D721Med (cell line): ENCODE measurements at places on chromosomes 12 and 14.

GRCh38 chr12:79933532-79934264 is 1.2 kb downstream of the PPP1R12A start:
- no peak for DNase-seq

GRCh38 chr12:124730455-124730932 is 133.2 kb downstream of the SCARB1 start:
- no peak for DNase-seq

GRCh38 chr12:6888360-6888759 is 15.3 kb upstream of the SPSB2 start:
- no peak for DNase-seq

GRCh38 chr12:42539696-42540095 is 49.9 kb downstream of the PRICKLE1 start:
- no peak for DNase-seq

- DNase-seq, result no peak
Observed at GRCh38 chr14:69696204-69696527, 70.8 kb upstream of the SRSF5 start.

DNA sequence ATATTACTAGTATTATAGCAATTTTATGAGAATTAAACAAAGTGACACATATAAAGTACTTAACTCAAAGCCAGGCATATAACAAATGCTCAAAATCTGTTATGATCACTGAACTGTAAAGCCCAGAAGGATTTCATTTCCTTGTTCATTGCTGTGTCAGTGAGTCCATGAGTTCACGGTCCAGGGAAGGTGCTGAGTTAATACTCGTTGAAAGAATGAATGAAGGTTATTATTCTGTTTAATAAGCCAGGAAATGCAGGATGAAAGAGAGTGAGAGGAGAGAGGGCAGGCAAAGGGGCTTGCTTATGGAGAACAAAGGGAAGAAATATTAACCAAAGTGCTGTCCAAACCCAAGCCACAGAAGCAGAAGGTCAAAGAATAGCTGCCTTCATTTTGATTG is 40.2 kb upstream of the NT5DC3 start:
- no peak for DNase-seq

DNA sequence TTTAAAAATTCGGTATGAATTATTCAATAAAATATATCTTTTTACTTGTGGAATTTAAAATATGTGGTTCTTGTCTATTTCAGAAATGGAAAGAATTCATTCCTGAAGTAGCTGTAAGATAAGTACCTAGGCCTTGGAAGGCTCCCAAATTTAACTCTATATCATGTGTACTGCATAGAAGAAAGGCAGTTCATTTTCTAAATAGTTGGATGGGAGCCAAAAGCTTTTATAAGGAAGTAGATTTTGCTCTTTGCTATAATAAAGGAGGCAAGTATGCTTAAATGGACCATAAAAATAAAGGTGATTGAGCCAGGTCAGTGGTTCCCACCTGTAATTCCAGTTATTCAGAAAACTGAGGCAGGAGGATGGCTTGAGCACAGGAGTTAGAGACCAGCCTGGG is 187.5 kb downstream of the ATXN7L3B start:
- DNase-seq, result no peak

DNA sequence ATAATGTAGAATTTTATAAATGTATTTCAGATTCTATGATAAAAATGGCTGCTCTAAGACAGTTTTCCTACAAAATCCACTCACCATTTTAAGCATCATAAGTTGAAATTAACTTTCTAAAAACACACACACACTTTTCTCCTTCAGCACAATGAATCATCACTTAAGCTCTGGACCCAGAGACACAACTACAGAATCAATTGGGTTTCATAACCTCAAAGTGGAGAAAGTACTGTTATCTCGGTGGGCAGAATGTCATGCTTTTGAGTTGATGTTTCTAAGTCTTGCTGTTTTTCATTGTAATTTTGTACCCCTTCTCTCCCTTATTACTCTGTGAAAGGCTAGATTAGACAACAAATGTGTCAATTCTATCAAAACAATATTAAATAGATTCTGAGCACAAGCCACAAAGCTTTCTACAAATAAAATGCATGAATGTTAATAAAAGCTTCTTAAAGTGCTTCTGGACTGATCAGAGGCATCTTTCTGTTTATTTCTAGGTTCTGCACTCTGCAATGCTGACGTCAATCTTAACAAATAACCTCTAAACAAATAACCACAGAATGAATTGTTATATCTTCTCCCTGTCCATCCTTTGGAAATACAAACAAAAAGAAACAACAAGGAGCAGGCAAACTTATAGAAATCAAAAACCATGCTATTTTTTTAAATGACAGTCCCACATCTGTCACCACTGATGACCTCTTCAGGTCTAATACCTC is 8.2 kb downstream of the IPO8 start:
- no peak for DNase-seq

- DNase-seq, result no peak
Observed at GRCh38 chr12:131565267-131566015, 145.4 kb upstream of the SFSWAP start.

DNA sequence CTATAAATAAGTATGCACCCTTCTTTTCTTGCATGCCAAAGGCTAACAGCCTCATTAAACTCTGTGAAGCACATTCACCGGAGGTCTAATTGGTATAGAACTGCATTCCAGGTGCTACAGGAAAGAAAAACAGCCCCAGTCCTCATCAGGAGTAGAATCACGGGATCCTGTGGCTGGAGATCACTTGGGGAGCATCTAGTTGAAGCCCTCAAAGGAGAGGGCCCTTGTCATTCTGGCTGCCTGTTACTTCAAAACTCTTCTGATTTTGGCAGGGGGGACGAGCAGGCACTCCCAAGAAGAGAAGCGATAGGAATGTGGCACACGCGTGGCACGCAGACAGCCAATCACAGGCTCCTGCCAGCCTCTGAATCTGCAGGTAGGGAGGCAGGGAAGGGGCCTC is 154.4 kb downstream of the TTC7B start:
- DNase-seq, result no peak

- DNase-seq, result no peak
Observed at GRCh38 chr14:106134886-106135285, 608.5 kb downstream of the TMEM121 start.

DNA sequence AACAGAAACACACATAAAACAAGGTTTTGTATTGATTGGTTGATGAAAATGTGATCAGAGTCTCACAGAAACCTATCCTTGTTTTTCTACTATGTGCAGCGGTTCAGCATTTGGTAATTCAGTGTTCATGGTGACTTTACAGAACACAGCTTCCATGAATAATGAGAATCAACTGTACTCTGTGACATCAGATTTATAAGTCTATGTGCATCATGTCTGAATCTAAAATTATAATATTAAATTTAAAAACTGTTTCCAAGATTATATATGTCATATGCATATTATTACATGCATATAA is 104.3 kb downstream of the SLC16A7 start:
- no peak for DNase-seq

- no peak for DNase-seq
Observed at GRCh38 chr14:68734231-68734732, 58.6 kb downstream of the ZFP36L1 start.

GRCh38 chr14:91918186-91918883 is 29.2 kb downstream of the FBLN5 start:
- DNase-seq, result no peak

- DNase-seq, result no peak
Observed at GRCh38 chr12:29769162-29769858, 14.4 kb downstream of the TMTC1 start.

GRCh38 chr14:59428581-59429012 is 36.6 kb downstream of the GPR135 start:
- DNase-seq, result no peak

GRCh38 chr12:132461526-132461925 is 28.4 kb upstream of the FBRSL1 start:
- DNase-seq, result no peak

DNA sequence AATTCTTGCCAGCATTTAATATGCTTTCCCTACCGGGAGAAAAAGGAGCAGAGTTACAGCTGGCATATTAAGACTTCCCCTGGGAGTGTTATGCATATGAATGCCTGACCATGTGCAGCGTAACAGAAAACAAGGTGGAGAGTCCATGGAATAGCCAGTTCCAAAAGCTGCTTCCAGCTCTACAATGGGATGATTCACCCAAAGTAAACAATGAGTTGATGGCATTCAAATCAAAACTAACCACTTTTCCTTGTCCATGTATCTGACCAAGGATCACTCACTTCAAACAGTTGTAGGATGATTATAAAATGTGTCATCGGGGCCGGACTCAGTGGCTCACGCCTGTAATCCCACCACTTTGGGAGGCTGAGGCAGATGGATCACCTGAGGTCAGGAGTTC is 48.1 kb upstream of the BICDL1 start:
- no peak for DNase-seq

DNA sequence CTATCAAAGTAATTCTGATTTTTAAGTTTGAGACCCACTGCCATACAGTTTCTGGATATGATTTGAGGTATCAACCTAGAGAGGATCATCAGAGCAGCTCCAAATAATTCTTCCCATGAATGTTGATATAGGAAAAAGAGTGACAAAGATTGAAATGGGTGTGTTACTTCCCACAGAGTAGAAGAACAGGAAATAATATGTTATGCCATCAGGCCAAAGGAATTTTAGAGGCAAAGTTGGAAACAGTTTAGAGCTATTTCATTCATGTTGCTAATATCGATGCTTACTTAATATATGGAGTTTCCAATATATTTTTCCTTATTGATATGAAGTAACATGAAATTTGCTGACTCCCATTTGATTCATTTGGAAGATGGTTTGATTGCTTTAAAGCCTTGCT is 8.9 kb upstream of the MSRB3 start:
- DNase-seq, result no peak

- no peak for DNase-seq
Observed at GRCh38 chr14:86884498-86884897, 1108.5 kb downstream of the GALC start.

- no peak for DNase-seq
Observed at GRCh38 chr12:94025068-94025467, 123.3 kb upstream of the PLXNC1 start.

DNA sequence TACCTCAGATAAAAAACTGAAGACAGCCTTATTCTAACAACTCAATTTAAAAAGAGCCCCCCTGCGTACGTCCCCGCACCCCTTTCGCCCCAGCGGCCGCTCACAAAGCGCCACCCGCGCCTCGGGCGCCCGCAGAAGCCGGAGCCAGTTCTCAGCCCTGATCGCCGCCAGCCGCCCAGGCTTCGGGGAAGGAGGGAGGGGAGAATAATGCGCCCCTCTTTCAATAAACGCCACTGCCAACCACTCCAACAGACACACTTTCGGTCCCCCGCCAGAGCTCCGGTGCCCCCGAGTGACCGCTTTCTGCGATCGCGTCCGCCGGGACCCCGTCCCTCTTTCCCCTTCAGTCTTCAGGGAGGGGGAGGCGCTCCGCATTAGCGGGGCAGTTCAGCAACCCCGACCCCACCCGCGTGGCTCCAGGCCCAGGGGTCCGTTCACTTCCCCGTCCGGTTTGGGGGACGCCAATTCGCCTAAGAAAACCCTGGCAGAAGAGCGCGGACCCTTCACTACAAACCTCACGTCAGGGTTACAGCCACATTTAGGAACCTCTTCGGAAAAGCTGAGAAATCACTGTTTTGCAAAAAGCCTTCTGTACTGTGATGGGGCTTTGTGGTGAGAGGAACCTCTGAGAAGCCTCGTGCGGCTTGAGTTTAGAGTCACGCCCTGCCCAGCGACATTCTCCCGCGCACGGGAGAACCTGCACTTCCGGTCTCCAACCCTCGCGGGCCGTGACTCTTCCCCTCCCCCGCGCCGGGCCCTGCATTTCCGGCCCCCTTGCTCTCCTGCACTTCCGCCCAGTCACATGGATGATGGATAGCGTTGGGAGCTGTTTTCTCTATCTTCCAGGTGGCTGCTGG is 18.7 kb downstream of the FOXG1 start:
- no peak for DNase-seq
